ENCODE measurements at places on chromosomes 13 and 19. TPM values are rescaled to one million over a fixed set of nuclear protein-coding genes. Genes with fewer than 3 reads are reported as not detected.
A peak's percentile ranks its signal among the peaks of the same experiment; 100 is the strongest.

The HCN2 gene
- total RNA-seq = under 0.01 TPM

The GPR4 gene
- 1.2 TPM for total RNA-seq

The CNOT3 gene
- total RNA-seq = 23.4 TPM

The VSTM2B gene
- not detected for total RNA-seq

The PLEKHJ1 gene
- 44.6 TPM for total RNA-seq

The POU2F2 gene
- total RNA-seq = 1.6 TPM

The IGFL1 gene
- not detected for total RNA-seq

DNA sequence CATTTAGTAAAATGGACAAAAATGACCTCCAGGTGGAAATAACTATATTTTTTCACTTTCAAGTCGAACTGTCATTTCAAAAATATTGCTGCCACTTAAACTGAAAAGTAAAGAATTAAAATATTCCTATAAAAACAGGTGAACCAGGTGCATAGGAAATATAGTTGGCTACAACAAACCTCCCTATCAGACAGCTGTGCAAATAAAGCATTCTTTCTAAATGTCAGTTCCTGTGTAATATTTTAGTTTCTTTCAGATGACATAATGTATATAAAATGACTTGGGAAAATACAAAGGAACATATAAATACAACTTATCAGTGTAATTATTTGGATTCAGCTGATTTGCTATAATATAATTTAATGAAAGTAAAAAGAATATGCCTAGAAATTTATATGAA lies 403.5 kb upstream of the GPC6 start:
- no peak for DNase-seq

- DNase-seq = peak; percentile 10
These were observed 10.9 kb upstream of the GAS6 start for GRCh38 chr13:113874579-113875428.

GRCh38 chr13:36353001-36353400 lies 6.8 kb upstream of the SPART start:
- DNase-seq = no peak

GRCh38 chr19:8045872-8046568 lies 6.5 kb upstream of the CCL25 start:
- DNase-seq = no peak

DNA sequence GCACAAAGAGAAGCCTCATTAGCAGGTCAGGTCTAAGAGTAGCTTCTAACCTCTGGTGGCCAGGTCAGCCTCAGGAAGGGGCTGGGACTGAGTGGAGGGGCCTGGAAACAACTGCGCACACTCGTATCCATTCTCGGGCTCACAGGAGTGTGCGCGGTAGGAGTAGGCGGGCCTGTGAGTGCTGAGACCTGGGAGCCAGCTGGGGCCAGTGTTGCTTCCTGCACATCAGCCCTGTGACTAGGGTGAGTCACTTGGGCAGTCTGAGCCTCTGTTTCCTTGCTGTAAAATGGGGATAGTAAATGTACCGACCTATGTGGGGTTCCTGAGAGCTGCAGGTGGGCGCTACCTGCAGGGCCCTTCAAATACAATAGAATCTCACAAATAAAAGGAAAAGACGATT lies 26.9 kb downstream of the SIN3B start:
- no peak for DNase-seq

- DNase-seq = no peak
These were observed 418.0 kb downstream of the ZNF536 start for GRCh38 chr19:30790056-30790680.

- no peak for DNase-seq
These were observed 258.8 kb downstream of the ZNF536 start for GRCh38 chr19:30631033-30631370.

GRCh38 chr13:29556742-29557141 lies 38.7 kb downstream of the SLC7A1 start:
- no peak for DNase-seq

DNA sequence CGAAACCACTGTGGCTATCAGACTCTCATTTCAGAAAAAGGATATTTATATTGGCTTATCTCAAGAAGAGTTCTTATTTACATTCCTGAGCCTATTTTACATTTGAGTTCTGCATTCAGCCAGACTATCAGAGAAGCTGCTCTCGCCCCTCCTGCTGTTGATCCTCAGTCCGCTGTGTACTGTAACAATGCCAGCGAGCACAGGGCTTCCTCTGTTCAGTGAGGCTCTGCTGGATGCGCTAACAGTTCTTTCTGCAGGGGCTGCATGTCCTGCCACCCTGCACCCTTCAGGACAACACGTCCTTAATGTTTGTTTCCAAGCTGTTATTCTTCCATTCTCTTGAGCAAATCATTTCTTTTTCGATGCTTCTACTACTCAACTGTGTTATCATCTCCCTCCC lies 463.7 kb upstream of the SGCG start:
- DNase-seq = no peak

GRCh38 chr13:40666933-40667621 lies 636 bp upstream of the FOXO1 start:
- DNase-seq = peak; percentile 42

GRCh38 chr13:59790626-59791025 lies 373.1 kb downstream of the DIAPH3 start:
- DNase-seq = no peak

DNA sequence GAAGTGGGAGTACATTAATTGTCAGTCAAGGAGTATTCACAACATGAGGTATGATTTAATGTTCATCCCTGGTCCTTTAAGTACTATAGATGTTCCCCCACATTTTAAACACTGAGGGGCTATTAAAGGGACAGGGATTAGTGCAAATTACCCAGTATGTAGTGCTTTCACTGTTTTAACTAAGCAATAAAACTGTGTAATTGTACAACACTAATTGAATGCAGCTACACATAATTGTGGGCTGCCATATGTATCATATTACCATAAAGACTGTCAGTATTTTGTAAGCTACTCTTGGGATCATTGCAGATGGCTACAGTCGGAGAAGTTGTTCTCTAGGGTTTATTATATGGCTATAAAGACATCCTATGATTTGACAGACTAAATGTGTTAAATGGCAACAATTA lies 316.6 kb downstream of the DCLK1 start:
- no peak for DNase-seq

DNA sequence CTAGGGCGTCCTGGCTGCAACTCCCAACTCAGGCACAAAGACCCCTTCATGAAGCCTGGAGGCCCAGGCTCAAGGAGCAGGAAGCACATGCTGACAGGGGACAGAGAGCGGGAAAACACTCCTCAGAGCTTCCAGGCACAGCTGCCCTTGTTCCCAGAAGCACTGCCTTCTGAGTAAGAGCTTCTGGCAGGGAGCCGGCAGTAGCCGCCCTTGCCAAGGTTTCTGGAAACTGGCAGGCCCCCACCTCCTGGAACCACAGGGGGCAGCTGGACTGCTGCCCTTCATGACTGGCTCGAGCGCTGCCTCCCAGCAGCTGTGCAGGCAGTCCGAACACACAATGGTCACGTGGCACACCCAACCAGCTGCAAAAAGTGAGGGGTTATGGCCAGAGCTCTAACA lies 33.6 kb upstream of the EPHX3 start:
- DNase-seq = peak; percentile 56

GRCh38 chr19:53646144-53646543 lies 14.3 kb downstream of the DPRX start:
- no peak for DNase-seq

GRCh38 chr19:18687740-18688465 lies 4.4 kb downstream of the CRTC1 start:
- no peak for DNase-seq

GRCh38 chr13:78409172-78409571 lies 194.2 kb downstream of the POU4F1 start:
- DNase-seq = no peak

- no peak for DNase-seq
These were observed 12.8 kb upstream of the SCN1B start for GRCh38 chr19:35017507-35017906.

GRCh38 chr19:30086916-30087315 lies 144.9 kb downstream of the URI1 start:
- DNase-seq = no peak

GRCh38 chr19:30017172-30017571 lies 75.1 kb downstream of the URI1 start:
- no peak for DNase-seq

GRCh38 chr13:97018029-97018819 lies 23.9 kb upstream of the OXGR1 start:
- DNase-seq = no peak

GRCh38 chr19:33392341-33393285 lies 19.1 kb downstream of the CEBPG start:
- DNase-seq = no peak

DNA sequence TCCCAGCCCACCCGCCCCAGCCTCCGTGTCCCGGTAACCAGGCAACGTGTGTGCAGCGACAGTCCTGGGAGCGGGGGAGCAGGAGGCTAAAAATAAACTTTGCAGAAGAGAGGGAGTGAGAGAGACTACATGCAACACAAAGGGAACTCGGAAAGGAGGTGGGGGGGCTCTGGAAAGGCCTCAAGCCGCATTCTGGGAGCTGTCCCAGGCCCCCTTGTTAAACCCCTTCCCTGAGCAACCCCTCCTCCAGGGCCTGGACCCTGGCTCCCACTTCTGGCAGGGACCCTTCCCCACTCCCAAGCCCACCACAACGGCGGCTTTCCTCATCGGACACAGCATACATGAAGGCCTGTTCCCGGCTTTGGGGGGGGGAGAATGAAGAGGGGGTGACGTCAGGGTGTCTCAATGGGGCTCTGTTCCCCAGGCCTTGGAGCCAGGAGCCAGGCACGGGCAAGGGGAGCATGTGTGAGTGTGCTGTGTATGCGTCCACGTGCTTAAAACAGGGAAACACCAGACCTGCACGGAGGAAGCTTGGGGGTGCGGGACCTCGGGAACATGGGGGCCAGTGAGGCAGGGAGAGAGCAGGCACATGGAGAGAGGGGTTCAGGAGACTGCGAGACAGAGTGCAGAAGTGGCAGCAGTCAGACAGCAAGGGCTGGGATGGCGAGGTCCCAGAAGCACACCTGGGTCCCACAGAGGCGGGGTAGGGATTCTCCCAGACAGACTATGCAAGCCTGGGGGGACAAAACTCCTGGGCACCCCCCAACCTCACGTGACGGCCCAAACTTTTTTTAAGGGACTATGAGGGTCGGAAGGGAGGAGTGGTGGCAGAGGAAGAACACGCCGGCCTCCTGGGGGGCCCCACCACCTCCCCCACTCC lies 2.3 kb downstream of the ERF start:
- no peak for DNase-seq

DNA sequence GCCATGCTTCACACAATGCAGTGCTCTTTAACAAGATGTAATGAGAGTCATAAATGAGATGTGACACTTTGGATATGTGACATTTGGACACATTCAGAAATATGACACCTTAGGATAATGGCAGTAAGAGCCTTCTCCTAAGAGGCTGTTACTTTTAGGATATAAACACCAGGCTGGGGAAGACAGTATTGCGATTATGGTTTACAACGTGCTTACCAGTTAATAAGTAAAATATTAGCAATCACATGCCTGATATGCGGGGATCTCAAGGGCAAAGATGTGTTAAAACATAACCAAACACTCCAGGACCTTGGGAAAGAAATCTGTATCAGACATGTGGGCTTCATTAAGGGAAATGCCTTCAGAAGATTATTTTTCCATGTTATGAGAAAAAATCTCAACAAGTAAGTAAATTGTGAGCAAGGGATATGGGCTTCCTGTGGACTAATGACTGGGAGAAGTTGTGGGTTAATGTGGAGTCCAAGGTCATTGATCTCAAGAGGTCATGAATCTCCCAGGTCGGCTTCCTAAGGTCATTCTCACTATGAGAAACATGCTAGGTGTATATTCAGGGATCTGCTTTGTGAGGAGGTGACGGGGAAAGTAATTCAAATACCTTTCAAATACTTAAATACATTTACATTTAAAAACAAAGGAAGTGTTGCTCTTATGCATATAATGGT lies 105.3 kb downstream of the STARD13 start:
- no peak for DNase-seq
